Stimulated activated CD8-positive, alpha-beta memory T cell treated with anti-CD3 and anti-CD28 coated beads, Interleukin-4, amount 100 ng/mL, for 1 hour (primary cell): ENCODE measurements at places on chromosomes 13 and 19.

DNA sequence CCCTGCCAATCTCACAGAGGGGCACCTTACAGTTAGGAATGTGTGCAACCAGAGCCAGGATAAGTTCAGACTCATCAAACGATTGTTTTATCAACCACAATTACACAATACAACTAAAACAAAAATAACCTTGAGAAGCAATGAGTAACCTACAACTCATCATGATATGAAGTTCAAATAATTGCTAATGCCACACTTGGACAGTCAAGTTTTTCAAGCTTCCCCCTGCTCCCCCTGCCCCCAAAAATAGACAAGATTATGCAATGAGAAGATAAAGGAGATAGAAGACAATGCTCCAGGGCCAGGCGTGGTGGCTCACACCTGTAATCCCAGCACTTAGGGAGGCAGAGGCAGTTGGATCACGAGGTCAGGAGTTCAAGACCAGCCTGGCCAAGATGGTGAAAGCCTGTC is 13.6 kb upstream of the KPNA3 start:
- no peak for DNase-seq

- no peak for DNase-seq
These were observed 47.9 kb downstream of the TMED1 start for GRCh38 chr19:10788146-10788545.

DNA sequence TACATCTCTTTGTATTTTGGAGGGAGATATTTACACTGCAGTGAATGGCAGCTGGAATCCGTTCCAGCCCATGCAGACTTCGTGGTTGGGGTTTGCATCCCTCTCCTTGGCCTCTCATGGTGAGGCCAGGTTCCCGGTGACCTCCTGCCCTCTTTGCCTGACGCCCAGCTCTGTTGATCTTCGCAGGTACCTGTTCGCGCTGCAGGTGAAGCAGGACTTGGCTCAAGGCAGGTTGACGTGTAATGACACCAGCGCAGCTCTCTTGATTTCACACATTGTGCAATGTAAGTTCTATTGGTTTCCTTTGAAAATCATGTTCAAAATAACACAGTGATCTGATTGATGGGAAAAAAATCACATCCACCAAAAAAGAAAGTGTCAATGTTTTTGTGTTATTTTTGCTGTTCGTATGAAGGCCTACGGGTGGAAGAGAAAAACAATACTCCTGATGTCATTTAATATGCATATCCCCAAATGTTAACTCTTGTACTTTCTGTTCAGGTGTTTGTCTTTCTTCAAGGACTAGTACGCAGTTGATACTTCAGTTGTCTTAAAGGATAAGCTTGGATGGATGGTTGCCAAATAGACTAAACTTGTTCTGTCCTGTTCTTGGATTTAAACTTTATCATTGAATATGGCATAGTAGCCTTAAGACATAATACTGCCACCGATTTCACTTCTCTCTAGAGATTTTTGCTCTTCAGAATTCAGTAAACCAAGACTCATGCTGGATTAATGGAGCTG is 199.1 kb downstream of the STK24 start:
- no peak for DNase-seq

DNA sequence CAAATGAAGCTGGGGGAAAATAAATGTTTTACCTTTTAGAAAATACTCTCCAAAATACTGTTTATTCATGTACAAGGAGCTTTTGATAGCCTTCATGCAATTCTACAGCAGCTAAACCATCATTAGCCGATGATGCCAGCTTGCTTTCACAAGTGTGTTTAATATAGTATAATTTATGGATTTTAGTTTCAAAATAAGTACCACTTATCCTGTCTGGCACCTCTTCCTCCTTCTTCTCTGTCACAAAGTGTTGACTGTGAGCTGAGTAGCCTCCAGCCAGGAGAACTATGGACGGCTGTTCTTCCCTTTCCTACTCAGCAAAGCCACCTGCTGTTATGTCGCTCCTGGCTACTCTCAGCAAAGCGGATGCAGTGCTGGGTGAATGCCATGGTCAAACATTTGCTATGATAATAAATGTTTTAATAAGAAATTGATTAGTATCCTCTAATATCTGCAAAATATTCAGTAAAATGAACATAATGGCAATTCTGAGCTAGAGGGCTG is 238.2 kb downstream of the LIG4 start:
- no peak for DNase-seq

DNA sequence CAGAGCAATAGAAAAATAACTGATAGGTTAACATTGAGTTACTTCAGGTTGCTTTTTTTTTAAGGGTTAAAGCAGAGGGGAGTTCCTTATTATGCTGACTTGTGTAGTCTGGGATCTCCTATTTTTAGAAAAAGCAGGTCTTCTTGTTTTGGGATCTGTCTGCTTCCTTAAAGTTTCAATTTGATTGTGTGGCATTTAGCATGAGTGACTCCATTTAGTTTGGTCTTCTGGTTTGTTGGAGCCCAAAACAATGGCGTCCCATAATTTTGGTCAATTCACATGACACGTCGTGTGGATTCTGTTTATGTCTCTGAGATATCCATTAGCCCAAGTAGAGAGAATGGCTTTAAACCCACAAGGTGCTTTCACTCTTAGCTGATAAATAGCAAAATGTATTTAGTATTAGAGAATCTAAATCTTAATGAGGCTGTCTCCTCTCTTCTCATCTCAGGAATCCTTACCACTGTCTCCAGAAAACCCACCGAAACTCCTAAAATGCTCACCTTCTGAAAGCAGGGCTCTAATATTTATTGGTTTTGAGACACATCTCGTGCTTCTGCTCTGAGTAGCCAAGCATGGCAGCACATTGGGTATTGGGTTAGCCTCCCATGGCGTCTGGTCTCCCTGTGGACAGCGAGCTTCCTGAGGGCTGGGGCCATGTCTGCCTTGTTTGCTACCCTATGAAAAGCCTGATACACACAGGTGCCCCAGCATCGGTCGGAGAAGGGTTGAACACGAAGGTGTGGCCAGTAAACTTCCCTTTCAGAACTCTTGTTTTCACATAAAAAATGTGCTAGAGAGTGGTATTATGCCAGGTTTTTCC is 67.2 kb upstream of the GPR183 start:
- no peak for DNase-seq

DNA sequence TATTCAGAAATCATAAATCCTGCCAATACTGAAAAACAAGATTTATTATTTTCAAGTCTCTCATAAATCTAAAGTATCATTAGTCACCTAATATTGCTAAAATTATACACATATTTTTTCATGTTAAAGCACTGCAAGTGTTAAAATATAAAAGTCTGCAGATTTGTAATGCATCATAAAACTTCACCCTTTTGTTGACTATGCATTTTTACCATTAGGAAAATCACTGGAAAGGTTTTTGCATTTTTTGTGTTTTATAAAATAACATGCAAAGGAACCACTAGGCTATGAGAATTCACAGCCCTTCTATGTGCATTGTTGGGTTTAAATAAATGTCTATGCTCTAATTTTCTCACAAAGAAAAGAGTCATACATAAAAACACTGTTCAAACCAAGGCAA is 407.3 kb downstream of the DACH1 start:
- no peak for DNase-seq

GRCh38 chr19:35807633-35808032 is 5.0 kb downstream of the PRODH2 start:
- DNase-seq: no peak

DNA sequence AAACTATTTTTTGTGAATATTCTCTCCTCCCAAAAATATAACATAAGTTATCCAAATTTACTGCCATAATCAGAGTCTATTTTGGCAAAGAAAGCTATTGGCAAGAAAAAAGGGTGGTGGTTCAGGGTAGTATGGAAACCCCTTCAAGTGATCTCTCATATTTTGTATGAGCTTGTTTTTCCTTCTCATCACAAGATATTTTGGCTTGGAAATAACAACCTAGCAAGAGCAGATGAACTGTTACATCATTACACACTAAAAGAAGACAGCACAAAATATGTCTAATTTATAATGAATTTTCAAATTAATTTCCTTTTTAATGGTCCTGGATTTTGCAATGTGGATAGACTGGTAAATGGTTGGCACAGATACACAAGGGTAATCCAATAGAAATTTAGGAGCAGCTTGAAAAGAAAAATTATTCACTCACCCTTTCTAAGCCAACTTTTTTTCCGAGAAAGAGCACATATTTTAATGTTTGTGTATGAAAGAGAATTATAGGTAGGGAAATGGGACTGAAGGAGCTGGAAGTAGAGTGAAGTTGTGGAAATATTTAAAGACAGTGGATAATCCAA is 225.1 kb downstream of the EFNB2 start:
- no peak for DNase-seq

GRCh38 chr13:70856711-70857110 is 748.5 kb upstream of the KLHL1 start:
- DNase-seq: no peak

DNA sequence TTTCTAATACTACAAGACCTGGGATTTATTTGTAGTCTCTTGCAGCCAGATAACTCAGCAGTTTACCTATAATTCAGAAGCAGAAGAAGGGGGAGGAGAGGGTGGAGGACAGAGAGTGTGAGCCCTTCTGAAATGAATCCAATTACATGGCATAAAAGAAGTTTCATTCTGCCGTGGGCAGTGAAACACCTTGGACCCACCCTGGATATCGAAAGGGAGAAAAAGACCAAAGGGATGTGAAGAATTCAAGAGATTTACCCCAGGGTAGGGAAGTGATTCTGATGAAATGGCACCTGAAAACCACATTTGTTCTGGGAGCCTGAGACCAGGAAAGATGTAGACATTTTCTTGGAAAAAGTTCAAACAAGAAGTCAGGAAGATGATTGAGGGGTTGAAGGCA is 140.9 kb downstream of the NDFIP2 start:
- no peak for DNase-seq

DNA sequence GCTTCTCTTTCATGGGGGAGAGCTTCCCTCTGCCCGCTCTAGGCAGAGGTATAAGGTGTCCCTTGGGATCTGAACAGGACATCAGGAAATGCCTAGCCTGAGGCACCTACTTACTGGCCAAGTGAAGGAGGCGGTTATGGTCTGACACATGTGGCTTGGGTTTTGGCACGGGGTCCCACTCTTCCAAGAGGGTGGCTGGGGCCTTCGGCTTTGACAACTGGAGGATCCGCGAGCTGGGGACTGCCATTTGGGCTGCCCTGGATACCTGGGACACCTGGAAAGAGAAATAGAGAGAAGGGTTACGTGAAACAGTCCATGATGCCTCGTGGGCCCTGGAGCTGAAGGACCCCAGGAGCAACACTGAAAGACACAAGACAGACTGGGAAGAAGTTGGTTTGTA is 22.4 kb upstream of the MIER2 start:
- no peak for DNase-seq

DNA sequence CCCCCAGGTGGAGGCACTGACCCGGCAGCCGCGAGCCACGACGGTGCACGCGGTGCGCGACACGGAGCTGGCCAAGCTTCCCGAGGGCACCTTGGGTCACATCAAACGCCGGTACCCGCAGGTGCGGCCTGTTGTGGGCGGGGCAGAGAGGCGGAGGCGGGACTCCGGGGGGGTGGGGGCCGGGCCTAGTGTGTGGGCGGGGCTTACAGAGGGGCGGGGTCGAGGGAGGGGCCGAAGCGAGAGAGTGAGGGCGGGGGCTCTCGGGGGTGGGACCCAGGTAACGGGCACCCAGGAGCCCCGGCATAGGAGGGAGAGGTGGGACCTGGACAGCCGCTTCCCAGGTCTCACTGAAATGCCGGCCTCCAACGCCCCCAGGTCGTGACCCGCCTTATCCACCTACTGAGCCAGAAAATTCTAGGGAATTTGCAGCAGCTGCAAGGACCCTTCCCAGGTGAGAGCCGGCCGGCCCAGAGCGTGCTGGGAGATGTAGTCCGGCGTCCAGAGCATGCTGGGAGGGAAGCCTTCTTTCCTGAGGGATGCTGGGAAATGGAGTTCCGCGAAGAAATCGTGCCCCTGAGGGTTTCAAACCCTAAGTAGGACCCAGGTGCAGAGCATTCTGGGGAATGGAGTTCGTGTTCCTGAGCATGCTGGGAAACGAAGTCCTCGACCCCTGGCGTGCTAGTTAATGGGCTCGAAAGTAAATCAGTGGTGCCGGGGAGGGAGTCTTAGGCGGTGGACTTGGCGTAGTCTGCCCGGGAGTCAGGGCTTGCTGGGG is 15.7 kb downstream of the PNPLA6 start:
- no peak for DNase-seq

- no peak for DNase-seq
These were observed 6.7 kb upstream of the CCNP start for GRCh38 chr19:40232949-40233810.

GRCh38 chr19:14393329-14393728 is 12.1 kb downstream of the ADGRE5 start:
- no peak for DNase-seq

DNA sequence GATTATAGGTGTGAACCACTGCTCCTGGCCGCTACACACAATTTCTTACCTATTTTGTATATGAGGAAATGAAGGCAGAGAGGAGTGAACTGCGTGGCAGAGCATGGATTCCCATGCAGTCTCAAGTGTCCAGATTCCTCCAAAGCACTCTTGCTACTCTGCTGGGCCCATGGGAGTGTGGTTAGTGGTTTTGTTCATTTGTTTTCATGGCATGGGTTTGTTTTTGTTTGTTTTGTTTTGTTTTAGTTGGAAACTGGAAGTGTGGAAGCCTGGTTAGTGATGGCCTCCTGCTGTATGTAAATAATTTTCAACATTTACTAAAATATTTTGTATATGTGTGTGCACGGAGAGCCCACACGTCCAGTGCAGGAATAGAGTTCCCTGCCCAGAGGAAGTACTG is 61.3 kb upstream of the LRCH1 start:
- no peak for DNase-seq

DNA sequence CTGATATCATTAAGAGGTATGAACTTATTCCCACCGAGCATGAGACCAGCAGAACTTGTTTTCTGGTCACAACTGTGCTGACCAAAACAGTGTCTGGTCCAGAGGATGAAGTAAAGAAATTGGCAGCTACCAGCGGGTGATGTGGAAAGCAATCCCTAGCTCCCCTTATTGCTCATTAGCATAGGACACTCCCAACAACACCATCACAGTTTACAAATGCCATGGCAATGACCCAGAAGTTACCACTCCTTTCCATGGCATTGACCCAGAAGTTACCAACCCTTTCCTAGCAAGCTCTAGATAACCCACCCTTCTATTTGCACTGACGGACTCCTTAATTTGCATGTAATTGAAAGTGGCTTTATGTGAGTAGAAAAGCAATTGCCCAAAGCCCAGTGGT is 1856.1 kb downstream of the OLFM4 start:
- no peak for DNase-seq

GRCh38 chr13:39818953-39819352 is 163.5 kb downstream of the COG6 start:
- no peak for DNase-seq

- DNase-seq: no peak
These were observed 66.4 kb downstream of the KLF12 start for GRCh38 chr13:74067818-74068217.

DNA sequence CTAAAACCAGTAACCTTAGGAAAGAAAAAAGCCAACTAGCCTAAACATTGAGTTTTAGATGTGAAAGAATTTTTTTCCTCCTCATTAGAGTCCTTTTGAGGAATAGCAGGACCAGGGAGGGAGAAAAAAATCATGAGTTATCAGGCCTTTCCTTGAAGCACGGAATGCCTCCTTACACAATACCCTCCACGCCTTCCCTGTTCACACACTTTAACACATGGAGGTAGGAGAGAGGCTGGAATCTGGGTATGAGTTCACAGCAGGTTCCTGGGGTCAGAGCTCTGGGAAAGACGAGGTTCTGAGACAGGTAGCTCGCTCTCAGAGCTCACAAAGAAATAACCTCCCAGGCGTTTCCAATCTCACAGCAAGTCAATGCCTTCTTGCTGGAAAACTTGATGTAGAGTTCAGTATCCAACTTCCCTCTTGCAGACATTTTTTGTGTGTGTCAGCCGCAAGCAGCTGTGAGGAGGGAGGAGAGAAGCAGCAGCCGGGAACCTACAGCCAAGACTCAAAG is 716 bp downstream of the ZNF573 start:
- DNase-seq: no peak

GRCh38 chr19:42153672-42154433 is 21.6 kb upstream of the POU2F2 start:
- DNase-seq: no peak
